ENCODE measurements at places on chromosomes 5 and 9.

DNA sequence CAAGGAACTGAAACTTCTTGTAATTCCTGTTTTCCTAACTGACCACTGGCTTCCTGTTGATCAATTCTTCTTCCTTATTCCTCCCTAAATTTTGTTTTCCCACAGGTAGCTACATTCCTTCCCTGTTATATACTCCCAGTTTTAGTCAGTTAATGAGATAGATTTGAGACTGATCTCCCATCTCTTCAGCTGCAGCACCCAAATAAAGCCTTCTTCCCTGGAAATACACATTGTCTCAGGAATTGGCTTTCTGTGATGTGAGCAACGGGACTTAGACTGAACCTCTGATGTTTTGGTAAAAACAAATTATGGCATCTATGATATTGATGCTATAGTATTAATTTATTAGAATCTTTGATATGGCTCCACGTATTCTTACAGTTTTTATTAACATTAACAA lies 617.3 kb upstream of the ST8SIA4 start:
- no peak for DNase-seq

DNA sequence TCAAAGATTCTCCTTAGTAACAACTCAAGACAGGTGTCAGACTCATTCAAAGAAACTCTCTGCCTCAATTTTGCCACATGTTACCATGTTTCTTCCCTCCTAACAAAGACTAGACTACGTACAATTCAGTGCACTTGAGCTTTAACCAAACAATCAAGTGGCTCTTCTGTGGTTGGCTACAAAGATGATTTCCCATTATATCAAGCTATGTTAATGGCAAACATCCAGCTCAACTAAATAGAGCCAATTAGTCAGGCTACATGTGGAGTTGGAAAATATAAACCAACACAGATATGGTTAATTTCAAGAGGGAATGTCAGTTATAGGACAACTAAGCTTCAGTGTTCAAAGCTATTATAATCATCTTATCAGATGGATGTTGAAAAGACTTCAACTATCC lies 29.2 kb upstream of the ADRA1B start:
- DNase-seq = no peak

- no peak for DNase-seq
Observed at GRCh38 chr5:8842971-8843551, 702.8 kb downstream of the SEMA5A start.

DNA sequence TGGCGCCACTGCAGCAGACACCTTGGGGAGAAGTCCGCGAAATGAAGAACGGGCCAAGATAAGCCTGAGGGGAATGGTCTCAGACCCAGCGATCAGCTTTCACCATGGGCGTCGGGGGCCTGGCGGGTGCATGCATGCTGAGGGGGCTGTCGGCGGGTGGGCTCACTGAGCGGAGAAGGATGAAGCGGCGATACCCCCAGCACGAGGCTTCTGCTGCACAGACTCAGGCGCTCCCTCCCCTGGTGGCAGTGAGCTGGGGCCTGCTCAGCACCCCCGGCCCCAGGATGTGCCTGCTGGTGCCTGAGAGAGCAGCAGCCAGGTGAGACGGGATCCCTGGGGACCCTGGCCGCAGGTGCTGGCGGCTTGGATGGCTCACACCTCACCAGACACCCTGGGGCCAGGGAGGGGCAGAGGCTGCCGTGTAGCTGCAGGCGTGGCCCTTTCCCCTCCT lies 31.2 kb downstream of the CEP72 start:
- no peak for DNase-seq

GRCh38 chr9:79641070-79641469 lies 69.3 kb downstream of the TLE4 start:
- DNase-seq = no peak

DNA sequence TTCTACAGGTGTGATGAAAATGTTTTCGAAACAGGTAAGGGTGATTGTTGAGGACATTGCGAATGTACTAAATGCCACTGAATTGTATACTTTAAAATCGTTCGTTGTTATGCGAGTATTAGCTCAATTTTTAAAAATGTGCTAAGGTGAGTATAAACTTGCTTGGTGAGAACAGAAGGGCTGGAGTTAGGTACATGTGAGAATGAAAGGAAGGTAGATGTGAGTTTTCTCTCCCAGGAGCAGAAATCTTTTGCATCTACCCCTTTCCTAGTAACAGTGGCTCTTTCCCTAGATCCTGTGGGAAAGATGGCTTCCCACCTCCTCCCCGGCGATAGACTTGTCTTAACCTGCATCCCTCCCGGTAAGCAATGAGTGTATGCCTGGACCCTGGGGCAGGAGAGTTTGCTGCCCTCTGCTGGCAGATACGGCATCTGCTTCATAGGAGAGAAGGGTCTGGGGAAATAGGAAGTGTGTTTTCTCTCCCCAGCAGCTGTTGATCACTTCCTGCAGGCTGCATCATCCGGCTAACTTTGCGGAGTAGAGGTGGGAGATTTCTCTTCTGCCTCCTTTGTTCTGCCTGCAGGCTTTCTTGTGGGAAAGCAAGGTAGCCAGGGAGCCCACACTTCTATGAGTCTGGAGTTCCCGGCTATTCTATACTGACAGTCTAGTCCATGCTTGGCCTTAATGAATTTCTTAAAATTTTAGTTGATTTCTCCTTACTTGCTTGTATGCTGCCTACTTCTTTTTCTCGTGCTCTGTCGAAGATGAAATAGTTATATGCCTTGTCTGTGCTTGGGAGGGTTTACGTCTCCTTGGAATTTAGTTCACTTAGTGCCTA lies 373.3 kb upstream of the SEMA6A start:
- no peak for DNase-seq

DNA sequence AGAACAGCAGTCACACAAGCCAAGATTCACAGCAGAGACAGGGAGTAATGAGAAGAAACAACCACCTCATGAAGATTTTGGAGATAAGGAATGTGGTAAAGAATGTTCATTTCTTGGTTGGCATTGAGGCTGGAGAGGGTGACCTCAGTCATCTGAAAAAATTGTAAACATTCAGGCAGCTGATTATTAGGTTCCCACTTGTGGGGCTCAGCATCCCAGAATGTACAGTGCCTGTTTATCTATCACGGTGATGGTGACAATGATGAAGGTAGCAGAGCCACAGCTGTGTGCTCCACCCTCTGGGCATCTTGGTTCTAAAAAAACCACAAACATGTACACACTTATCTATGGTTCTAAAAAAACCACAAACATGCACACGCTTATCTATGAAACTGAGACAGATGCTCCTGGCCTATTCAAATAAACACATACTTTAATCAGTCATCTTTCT lies 143.9 kb upstream of the MOCS2 start:
- no peak for DNase-seq

- DNase-seq = no peak
Observed at GRCh38 chr9:38027714-38028113, 41.3 kb downstream of the SHB start.

- DNase-seq = no peak
Observed at GRCh38 chr9:68749579-68750159, 44.6 kb downstream of the PIP5K1B start.

- DNase-seq = no peak
Observed at GRCh38 chr5:118604106-118604505, 384.2 kb downstream of the DTWD2 start.

GRCh38 chr5:158755986-158756385 lies 343.7 kb downstream of the EBF1 start:
- DNase-seq = no peak

DNA sequence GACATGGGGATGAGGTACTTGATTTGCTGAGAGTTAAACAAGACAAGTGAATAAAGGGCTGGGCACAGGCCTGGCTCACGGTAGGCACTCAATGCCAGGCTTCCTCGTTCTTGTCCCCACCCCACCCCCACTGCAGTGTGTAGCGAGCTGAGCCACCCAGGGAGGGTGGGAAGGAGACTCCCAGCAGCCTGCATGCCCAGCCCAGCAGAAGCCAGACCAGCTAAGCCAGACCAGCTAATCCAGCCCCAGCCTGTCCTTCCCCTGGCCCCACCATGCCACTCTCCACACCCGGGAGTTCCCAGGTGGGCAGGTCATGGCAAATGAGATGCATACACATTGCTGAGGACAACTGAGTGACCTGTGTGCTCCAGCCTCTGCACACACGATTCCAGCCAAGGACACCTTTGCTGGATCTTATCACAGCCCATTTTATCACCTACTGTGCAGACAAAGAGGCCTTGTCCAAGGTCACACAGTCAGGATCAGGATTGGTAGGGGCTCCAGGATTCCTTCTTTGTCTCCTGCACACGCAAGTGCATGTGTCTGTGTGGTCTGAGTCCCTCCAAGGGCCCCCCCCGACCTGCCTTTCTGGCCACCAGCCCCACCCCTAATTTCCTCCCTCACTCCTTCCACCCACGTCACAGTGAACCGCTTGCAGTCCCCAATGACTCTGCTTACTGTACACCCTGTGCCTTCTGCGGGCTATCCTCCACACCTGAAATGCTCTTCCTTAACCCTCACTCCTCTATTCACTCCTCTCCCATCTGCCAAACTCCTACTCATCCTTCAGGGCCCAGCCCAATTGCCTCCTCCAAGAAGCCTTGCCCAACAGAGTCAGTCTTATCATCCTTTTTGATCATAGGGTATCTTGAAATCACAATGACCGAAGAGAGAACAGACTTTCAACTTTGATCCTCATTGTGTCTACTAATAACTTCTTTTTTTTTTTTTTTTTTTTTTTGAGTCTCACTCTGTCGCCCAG lies 26.6 kb downstream of the DUSP1 start:
- DNase-seq = no peak

DNA sequence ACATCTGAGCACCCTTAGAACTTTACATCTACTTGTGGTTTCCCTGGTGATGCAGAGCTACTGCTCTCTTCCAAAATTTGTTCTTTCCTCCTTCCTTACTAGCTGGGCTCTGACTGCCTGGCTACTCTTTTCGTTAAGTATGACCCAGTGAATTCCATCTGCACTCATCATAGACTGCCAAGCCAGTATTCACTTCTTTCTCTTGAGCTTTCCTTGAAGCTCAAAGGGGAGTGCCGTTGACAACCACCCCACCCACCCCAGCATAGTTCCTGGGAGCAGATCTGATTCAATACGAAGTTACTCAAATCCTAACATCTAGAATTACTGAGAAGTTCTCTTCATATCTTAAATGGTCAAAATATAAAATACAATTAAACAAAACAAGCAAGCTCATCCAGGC lies 190.5 kb downstream of the ADAMTS12 start:
- DNase-seq = no peak

DNA sequence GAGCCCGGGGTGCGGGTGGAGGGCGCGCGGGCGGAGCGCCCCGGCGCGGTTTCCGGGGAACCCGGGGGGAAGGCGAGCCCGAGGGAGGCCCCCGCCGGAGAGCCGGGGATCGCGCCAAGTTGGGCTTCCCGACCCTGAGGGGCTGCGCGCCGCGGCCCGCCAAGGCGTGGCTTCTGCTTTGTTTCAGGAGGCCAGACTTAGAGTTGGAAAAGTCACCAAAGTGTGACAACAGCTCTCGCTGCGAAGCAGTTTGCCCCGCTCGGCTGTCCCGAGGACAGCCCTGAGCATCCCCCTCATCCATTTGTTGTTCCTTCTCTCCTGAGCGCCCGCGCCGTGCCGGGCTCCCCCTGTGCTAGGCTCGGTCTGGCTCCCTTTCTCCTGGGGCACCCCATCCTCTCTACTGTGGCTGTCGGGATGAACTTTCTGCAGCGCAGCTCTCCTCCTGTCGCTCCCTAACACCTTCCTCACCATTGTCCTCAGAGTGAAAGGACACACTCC lies 410 bp downstream of the GLIPR2 start:
- DNase-seq = no peak

DNA sequence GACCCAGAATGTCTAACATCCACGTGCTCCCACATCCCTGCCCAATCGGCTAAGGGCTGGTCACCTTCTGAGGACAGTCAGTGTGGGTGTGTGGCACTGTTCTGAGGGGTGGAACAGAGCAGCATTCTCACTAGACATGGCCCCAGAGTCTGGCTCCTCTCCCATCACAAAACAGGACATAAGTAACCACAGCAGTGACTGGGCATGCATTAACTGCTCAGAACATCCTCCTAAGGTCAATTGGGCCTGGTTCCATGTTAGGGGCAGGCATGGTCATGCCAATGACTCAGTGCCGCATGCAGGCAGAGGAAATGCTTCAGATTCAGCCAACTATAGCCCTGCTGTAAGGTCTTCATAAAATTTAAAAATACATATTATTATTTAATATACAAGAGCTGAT lies 12.9 kb downstream of the MACROH2A1 start:
- DNase-seq = no peak

- DNase-seq = no peak
Observed at GRCh38 chr5:103013933-103014552, 105.9 kb downstream of the GIN1 start.

GRCh38 chr5:145976431-145977155 lies 40.2 kb downstream of the SH3RF2 start:
- DNase-seq = no peak

DNA sequence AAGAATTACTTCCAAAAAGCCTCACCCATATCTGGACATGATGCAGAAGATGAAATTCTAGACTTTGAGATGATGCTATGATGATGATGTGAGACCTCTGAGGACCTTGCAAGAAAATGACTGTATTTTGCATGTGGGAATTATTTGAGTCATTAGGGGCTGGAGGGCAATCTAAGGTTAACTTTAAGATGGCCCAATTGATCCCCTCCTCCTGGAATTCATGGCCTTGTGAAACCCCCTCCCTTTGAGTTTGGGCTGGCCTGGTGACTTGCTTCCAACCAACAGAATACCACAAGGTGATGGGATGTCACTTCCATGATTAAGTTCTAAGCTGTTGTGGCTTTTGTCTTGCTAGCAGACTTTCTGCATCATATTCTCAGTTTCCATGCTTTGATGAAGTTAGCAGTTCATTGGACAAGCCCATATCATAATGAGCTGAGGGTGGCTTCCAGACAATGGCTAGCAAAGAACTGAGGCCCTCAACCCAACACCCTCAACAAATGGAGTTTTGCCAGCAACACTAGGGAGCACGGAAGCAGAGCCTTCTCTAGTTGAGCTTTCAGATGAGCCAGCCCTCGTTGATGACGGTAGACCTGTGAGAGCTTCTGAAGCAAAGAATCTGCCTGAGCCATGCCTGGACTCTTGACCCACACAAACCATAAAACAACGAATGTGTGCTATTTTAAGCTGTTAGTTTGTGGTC lies 7.4 kb upstream of the AMACR start:
- no peak for DNase-seq

- DNase-seq = no peak
Observed at GRCh38 chr9:12694013-12694412, 828 bp downstream of the TYRP1 start.

DNA sequence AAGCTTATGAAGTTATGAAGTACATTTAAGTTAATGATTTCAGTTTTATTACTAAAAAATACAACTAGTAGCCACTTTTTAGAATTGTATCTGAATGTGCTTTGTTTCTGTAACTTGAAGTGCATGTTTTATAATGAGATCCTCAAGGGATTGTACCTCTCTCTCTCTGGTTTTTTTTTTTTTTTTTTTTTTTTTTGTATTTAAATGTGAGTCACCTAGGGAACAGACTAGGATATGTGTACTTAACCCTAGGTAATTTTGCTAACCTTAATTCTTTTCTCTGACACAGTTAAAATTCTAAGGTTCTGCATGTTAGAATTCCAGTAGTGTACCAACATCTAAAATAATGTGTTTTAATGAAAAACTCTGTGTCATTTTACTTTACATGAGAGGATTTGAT lies 59.5 kb downstream of the CDC42SE2 start:
- no peak for DNase-seq
